ENCODE measurements at places on chromosomes 3 and 15. TPM values are rescaled to one million over a fixed set of nuclear protein-coding genes. Genes with fewer than 3 reads are reported as not detected.

DNA sequence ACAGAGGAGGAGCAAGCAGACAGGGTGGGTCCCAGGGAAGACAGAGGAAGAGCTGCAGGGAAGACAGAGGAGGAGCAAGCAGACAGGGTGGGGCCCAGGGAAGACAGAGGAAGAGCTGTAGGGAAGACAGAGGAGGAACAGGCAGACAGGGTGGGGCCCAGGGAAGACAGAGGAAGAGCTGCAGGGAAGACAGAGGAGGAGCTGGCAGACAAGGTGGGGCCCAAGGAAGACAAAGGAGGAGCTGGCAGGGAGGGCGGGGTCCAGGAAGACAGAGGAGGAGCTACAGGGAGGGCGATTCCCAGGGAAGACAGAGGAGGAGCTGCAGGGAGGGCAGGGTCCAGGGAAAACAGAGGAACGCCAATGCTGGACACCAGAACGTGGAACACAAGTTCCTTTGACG, 66.5 kb downstream of the PLXNA1 start:
- no peak for DNase-seq

DNA sequence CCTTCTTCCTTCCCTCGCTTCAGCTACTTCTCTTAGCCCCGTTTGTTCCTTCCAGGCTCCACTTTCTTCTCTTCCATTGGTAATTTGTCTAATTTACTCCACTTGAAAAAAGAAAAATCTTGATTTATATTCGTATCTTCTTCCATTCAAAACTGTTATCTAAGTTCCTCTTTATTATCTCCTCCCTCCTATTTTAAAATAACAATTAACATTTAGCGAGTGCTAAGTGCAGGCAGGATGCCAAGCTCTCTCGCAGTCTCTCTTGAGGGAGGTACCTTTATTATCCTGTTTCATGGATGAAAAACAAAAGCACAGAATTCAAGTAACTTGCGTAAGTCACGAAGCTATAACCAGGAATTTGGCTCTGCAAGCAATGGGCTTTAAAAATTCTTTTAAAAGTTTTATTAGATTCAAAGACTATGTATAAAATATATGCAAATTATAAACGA, 418.9 kb upstream of the NAALADL2 start:
- no peak for DNase-seq

DNA sequence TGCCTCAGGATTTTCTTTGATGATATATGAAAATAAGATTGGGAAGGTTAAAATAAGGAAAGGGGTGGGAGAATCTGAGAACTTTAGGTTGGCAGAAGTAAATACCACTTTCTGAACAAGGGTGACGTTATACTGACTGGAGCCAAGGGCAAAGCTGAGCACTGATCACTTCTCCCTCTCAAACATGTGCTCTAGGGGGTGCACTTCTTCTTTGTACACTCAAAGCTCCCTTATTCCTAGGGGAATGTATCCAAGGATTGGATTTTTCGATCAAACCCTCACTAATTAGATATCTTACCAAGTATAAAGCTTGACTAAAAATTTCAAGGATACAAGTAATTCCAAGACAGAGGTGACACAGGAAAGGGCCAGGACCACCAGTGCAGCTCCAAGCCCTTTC, 243.9 kb upstream of the UMPS start:
- no peak for DNase-seq

DNA sequence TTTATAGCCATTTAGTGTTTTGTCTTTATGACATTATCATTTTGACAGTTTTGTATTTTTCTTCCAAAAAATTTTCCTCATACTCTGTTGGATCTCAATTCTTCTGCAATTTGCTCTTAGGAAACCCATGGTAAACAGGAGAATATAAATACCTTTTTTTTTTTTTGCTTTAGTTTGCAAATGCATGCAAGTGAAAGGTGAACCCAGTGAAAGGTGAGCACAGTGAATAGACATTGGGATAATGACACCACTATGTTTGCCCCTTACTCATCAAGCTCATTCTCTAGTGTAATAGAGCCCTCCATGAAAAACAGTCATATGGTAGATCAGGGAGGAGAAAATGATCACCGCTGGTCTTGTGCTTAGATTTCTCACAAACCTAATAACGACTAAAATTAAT, 59.0 kb upstream of the TRPC1 start:
- DNase-seq = no peak

DNA sequence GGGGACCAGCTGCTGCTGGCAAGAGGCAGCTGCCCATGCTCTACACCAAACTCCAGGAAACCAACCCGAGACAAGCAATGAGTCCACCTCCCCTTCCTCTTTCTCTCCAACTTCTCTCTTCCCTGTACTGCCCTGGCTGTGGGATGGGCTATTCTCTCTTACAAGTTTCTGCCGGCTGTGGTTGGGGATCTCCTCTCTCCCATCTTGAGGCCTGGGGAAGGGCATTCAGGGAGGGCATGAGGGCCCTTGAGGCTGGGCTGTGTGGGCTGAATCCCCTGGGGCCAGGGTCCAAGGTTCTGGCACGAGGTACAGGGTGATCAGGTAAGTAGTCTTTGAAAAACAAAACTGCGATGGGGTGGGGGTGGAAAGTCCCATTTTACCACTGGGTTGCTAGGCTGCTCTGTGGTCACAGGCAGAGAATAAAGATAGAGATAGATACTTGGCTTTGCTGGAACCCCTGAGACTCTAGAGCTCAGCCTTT, 32.3 kb upstream of the CTSH start:
- DNase-seq = no peak

DNA sequence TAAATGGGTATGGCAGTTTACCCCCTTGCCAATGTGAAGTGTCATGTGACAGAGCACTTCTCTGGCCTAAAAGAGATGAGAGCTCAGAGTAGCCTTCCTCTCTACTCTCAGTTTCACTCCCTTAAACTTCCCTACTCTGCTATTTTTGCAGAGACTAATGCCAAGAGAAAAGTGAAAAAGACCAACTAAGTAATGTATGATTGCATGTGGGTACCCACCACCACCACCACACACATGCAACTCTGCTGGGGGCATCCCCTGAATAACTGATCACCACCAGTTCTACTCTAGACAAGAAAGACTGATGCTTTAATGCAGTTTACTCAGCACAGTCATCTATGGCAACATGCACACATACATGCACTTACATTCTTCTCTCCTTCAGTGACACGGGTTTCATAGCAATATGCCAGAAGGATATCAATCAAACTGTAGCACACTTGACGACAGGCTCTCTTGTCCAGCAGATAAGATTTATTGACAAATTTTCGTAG, 31.3 kb downstream of the SHQ1 start:
- no peak for DNase-seq

DNA sequence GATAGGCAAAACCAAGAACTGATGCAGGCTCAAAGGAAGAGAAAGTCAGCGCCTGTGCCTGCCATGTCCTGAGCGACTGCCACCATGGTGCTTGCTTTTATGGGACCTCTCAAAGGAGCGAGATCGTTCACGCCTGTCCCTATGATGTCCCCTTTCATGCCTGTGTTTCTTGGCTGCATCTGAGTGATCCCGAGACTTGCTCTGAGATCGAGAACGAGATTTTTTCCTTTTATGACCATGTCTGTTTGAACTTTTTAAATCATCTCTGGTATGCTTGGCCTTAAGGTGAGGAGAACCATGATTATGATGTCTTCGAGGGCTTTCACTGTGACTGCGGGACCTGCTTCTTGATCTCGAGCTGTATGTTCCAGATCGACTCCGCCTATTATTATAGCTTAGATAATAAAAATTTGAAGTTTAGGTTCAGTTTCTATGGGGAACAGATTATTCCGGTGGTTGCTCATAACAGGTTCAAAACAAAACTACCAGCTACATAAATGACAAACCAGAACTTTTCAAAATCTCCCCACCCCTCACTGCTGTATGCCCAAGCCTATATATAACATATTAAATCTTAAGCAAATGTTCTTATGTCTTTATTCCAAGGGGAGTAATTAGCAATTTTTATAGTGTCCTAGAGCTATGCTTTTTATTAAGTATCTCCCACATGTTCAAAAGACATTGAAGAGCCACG, 11.6 kb downstream of the CCNL1 start:
- DNase-seq = no peak

DNA sequence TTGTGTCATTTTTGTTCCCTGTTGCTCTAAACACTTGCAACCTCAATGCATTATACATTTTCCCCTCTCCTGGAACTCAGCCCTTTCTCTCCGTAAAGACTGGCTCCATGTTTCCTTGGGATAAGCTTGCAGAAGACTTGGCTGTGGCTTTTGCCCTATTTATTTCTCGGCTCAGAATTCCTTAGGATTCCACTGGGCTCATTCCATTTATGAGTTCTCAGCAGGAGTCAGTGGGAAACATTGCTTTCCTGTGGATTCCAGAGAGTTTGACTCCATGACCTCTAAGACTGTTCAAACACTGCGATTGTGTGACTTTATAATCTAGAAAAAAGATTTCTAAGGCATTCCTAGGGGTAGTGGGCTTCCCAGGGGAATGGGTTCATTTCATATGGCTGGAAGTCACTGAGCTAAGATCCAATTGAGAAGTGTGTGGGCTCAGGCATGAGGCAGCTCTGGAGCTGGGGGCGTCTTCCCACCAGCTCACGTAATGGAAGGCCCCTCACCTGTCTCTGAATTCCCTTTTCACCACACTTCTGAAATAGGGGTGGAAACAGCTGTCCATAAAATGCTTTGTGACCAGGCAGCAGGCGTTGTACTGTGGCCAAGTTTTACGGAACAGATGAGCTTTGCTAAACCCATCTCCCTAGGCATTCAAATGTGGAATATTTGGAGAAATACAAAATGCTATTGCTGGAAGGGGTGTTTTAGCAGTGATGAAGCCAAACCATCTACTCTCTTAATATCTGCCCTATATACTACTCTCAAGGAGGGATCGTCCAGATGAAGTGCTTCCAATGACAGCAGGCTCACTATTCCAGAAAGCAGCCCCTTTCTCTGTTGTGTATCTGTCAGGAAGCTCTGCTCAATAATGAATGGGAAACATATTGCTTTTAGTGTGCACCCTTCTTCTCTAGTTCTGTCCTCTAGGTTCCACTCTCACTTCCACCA, 91.8 kb upstream of the BCL6 start:
- DNase-seq = no peak

DNA sequence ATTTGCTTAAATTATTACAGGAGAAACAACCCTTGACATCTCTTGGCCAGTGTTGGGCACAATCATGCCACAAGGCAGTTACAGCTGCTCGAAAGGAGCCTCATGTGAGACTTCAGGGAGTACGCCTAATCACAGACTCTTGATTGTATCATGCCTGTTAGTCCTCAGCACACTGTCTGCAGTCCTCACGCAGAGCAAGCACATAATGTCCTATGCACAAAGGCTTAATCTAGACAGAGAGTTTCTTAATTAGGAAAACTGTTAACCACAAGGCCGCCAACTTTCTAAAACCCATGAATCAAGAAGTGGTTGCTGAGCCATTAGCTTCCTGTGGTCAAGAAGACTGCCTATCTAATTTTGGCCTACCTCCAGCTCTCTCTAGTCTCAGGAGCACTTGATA, 172.0 kb downstream of the UNC13C start:
- DNase-seq = no peak

DNA sequence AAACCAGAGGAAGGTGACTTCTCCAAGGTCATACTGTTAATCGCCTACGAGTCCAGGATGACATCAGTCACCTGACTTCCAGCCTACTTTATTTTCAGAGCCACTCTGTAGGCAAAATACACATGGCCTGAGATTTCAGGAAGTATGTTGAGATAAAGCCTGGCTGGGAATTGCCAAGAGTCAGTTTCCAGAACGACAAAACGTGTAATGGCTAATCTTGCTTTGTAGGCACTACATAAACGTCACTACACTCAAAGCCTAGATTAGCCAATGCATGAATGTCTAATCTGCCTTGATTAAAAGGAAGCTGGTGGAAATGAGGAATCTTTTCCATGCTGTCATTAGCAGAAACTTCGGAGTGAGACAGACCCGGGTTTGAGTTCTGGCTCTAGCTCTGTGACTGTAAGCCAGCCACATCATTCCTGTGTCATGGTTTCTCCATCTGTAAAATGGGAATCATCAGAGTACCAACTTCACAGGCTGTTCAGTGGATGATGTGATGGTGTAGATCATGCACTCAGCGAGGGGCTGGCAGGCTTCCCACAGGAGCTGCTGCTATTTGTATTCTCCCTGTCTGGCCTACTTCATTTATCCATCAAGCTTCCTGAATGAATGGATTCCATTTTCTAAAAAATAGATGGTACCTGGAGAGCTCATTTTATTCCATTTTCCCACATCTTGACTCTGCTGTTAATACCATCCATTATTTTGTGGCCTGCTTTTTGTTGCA, 241.9 kb downstream of the XXYLT1 start:
- no peak for DNase-seq

DNA sequence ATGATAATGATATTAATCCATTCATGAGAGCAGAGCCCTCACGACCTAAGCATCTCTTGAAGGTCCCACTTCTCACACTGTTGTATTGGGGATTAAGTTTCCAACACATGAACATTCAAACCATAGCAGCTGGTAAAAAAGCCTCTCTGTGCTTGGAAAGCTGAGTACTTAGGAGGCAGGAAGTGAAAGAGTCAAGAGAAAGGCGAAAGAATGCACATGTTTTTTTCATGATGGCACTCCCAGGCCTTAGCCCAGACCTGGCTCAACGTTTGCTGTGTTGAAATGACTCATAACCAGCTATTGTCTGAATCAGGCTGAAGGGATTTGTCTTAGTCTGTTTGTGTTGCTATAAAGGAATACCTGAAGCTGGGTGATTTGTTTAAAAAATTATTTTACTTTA, 84.4 kb upstream of the RGMA start:
- DNase-seq = no peak

- no peak for DNase-seq
These were observed 103.6 kb downstream of the ADAMTS9 start for GRCh38 chr3:64584179-64584578.

- DNase-seq = no peak
These were observed 107.5 kb downstream of the BCHE start for GRCh38 chr3:165729756-165730155.

DNA sequence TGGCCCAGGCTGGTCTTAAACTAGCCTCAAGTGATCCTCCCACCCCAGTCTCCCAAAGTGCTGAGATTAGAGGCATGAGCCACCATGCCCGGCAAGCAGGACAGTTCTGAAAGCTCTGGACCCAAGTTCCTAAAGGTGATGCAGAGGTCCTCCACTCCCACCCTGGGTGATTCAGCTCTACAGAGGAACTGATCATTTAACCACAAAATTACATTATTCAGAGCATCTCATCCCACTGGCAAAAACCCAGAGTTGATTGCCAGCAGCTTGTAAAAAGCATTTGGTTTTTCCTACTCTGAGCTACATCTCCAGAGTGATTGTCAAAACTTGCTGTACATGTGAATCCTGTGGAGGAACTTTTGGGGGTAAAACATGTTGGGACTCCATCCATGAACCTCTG, 60.2 kb downstream of the SLTM start:
- DNase-seq = no peak

The STAG1 gene
- polyA plus RNA-seq = 7.8 TPM

The EIF1B gene
- polyA plus RNA-seq = 97.8 TPM

The SPTBN5 gene
- 2.6 TPM for polyA plus RNA-seq

The MRPL46 gene
- polyA plus RNA-seq = 73.4 TPM

The P3H2 gene
- 57.2 TPM for polyA plus RNA-seq

The PLA2G4E gene
- not detected for polyA plus RNA-seq

The GAP43 gene
- not detected for polyA plus RNA-seq

The CRYGS gene
- 3.7 TPM for polyA plus RNA-seq

The GOLGA6L10 gene
- 0.45 TPM for polyA plus RNA-seq

The IFT57 gene
- polyA plus RNA-seq = 64.0 TPM

The EPHA3 gene
- 0.19 TPM for polyA plus RNA-seq

All from kidney (tissue), 22 donors.